Ascending aorta (tissue), 2 donors: ENCODE measurements at places on chromosomes 2 and 18. TPM values are rescaled to one million over a fixed set of nuclear protein-coding genes. Genes with fewer than 3 reads are reported as not detected.

GRCh38 chr2:118968961-118969733 lies 27.2 kb downstream of the MARCO start:
- DNase-seq = no peak

Gene DNAH6
- total RNA-seq = not detected

- no peak for DNase-seq
Observed at GRCh38 chr18:46574000-46574742, 82.8 kb downstream of the LOXHD1 start.

Gene MAL
- total RNA-seq = not detected

DNA sequence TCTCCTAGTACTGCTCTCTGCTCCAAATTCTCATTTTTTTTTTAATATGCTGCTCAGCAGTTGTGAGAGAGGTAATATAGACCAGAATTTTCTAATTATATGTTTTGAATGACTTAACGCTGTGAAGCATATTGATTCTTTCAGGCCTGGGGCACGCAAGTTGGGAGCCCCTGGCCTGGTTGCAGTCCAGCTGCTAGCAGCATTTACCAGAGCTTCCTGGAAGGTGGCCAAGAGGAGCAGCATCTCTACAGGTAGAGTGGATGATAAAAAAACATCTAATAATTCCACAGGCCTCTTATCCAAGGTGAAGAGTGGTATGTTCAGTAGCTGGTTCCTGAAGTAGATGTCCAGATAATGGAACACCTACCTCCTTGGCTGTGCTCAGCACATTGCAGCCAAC lies 7.3 kb upstream of the UGP2 start:
- DNase-seq = no peak

DNA sequence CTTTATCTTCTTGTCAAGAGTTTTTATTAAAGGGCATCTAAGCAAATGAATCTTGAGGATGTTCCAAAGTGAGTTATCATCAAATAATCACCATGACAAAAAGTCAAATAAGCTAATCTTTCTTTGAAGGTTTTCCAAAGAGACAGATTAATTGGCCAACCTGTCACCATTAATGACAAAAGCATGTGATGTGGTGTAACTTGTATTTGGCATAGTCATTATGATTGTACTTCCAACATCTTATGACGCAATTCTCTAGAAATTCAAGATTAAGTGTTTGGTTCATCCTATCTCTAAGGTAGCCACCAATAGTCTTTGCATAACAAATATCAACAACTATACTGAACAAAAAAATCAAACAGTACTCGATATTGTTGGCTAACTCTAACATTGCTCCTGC lies 28.6 kb downstream of the RBMS1 start:
- no peak for DNase-seq

GRCh38 chr2:176392744-176393414 lies 123.6 kb downstream of the MTX2 start:
- DNase-seq = no peak

Gene ALPI
- not detected for total RNA-seq

Gene LONRF2
- total RNA-seq = 7.6 TPM

Gene HOXD13
- not detected for total RNA-seq

DNA sequence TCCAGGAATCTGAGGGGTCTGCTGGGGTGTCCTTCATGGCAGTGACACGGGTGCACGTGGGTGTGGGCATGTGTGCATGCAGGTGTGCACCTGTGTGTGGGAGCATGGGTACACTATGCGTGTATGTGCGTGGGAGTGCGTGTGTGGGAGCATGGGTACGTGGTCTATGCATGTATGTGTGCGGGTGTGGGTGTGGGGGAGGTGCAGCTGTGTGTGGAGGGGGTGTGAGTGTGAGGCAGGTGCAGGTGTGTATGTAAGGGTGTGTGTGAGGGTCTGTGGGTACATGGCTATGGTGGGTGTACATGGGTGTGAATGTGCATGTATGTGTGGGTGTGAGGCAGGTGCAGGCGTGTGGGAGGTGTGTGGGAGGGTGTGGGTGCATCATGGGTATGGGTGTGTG lies 36.3 kb downstream of the EIPR1 start:
- no peak for DNase-seq

DNA sequence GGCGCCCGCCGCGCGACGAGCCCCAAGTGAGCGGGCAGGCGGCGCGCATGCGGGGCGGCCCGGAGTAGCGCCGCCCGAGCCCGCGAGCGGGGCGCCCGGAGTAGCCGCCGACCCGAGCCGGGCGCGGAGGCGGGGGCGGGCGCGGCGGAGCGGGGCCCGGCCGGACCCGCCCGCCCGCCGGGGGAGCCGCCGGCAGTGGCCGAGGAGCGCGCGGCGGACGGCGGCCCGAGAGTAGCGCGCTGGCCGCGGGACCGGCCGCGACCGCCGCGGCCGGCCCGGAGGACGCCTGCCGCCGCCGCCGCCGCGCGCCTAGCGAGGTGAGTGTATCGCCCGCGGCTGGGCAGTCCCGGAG lies at the start of gene GALNT1:
TSS of gene GALNT1 (plus strand) at position 195 of the 352 bp plus-strand sequence. CDS start 72,923 bp downstream, outside the sequence.
- DNase-seq = no peak

Gene UGT1A3
- total RNA-seq = not detected

GRCh38 chr2:85523903-85524335 lies 15.0 kb upstream of the MAT2A start:
- no peak for DNase-seq

- no peak for DNase-seq
Observed at GRCh38 chr2:98247383-98247782, 98.9 kb upstream of the CNGA3 start.
